ENCODE measurements at places on chromosomes 11 and 22.
A peak's percentile ranks its signal among the peaks of the same experiment; 100 is the strongest.

GRCh38 chr22:44430716-44431115 is 67.3 kb downstream of the RTL6 start:
- DNase-seq: no peak

DNA sequence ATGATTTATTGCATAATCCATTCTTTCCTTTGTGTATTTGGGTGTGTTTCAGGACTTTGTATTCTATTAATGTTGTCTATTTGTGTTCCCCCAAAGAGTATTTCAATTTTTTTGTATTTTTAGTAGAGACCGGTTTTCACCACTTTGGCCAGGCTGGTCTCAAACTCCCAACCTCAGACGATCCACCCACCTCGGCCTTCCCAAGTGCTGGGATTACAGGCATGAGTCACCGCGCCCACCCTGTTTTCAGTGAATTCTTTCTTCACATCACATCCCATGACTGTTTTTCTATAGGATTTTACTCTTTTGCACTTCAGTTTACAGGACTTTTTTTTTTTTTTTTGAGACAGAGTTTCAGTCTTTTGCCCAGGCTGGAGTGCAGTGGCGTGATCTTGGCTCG is 46.3 kb downstream of the RBX1 start:
- no peak for DNase-seq

GRCh38 chr11:29755474-29755873 is 261.4 kb downstream of the KCNA4 start:
- no peak for DNase-seq

GRCh38 chr11:73296501-73297230 is 11.4 kb upstream of the ARHGEF17 start:
- no peak for DNase-seq

DNA sequence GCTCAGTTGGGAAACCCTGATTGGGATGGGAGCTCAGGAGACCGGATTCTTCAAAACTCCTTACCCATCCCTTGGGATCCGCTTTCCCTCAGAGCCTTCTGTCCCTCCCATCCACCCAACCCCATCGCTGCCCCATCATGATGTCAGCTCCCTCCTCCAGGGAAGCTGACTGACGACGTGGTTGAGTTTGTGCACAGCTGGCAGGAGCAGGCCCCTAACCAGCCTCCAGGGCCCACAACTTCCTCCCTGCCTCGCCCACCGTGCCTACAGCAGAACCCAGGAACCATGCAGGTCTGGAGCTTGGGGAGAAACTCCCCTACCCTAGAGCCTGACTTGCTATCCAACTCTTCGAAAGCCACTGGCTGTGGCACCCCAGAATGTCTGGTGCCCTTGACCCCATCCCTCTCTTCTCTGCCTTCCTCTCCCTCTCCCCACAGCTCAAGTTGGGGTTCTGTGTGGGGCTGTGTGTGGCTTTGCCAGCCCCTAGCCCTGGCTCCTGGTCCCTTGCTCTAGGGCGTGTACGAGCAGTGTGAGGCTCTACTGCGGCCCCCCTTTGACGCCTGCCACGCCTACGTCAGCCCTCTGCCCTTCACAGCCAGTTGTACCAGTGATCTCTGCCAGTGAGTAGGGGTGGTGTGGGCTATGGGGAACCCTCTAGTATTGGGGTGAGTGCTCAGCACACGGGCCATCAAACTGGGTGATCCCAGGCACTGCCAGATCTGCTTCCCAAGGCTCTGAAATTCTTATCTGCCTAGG is 11.1 kb downstream of the OTOG start:
- DNase-seq: no peak

- peak; percentile 78 for DNase-seq
Observed at GRCh38 chr22:49838771-49839717, 11.4 kb upstream of the BRD1 start.

DNA sequence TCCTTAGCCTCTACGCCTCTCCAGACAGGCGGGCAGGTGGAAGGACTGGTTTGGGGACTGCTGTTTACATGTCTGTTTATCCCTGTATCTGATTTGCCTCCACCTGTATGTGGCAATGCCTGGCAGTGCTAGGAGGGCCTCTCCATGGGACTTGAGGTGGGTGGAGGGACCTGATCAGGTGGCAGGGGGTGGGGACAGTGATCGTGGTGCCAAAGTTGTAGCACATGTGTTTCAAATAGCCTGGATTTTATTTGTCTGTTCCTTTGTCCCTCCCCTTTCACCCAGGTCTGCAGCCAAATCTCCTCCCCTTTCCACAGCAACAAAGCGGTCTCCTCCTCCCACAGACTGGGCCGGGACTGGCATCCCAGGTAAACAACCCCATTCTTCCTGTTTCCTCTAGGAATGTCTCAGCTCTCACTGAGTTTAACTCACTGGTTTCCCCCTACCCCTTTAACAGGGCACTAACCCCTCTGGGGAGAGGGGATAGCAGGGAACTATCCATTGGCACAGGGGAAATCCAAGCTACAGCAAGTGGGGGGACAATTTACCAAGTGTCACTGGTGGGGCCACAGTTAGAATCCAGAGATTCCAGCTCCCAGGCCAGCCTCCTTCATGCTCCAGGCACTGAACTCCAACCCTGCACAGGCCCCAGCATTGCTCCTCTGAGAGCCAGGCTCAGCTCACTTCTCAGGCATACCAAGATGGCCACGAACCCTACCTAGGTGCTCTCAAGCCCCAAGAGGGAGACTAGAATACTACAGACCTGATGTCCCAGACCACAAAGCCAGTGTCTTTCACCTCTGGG is 22.9 kb upstream of the TLCD5 start:
- DNase-seq: no peak

DNA sequence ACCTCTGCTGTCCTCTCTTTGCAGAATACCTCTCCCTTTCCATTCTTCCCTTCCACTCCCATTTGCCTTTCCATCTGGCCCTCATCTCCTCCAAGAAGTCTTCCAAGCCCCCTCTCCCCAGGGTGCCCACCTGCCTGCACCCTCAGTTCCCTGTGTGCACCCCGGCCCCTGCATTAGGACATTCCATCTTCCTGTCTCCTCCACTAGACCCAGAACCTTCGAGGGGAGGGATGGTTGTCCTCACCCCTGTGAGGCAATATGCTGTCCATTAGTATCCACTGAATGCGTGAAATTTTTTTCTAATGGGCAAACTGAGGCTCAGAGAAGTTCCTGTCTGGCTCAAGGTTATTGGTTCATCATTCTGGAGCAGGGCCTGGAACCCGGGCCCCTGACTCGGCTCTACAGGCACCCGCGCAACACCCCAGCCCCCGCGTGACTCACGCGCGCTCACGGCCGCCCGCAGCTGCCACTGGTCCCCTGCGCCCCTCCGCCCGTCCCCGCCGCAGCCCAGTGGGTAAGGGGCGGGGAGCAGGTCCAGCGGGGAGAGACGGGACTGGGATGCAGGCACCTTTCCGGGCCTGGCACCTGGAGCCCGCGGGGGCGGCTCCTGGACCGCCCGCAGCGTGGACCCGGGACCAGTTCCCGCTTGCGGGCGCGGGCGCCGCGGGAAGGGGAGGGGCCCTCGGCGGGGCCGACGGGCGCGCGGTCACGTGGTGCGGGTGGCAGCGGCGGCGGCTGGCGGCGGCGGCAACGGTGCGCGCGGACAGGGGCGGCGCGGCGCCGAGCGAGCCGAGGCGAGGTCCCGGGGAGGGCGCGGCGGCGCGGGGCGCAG is 7.0 kb downstream of the SEPTIN3 start:
- peak; percentile 36 for DNase-seq

DNA sequence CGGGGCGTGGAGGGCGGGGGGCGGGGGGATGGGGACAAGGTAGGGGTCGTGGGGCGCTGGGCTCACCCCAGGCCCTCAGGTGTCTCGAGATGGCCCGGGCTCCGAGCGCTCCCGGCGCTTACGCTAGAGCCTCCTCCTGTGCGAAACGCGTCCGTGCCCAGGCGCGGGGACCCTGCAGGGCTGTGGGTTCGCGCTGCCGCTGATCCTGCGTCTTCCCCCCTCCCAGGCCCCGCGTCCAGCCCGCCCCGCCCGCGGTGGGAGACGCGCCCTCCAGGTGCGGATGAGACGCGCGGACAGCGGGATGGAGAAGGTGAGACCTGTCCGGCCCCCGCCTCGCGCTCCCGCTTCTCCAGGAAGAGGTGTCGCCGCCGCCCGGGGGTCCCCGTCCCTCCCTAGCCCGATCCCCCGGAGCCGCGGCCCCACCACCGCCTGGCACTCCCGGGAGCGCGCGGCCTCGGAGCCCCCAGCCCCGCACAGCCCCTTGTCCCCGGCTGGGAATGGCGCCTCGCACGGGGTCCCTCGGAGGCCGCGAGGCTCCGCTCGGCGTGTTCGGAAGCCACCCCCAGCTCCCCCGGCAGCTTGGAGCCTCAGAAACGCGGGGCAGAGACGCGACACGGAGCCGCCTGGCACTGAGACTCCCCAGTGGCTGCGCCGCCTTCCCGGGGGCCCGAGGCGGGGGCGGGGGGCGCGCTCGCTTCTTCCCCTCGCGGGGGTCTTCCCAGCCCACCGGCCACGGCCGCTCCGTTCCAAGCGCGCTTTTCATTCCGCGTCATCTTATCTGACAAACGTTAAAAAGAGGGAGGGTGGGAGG is 27.6 kb upstream of the TOLLIP start:
- DNase-seq: no peak

DNA sequence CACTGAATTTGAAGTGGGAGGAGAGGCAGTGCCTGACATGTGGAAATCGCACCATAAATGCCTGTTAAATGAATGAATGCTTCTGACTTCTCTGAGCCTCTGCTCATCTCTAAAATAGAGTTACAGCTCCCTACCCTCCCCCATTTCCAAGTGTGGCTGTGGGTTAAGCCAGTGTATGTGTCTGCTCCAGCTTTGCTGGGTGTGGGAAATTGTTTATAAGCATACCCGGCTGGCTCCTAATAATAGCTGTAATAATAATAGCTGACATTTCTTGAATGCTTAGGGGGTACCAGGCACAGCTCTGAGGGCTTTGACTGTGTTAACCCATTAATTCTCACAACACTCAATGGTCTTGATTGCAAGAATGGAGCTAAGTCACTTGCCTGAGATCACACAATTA is 7.0 kb upstream of the FCHSD2 start:
- DNase-seq: no peak

GRCh38 chr11:20933958-20934357 is 264.6 kb downstream of the NELL1 start:
- DNase-seq: no peak

GRCh38 chr11:119643212-119643875 is 85.7 kb downstream of the NECTIN1 start:
- no peak for DNase-seq

GRCh38 chr22:24594569-24595120 is 1.8 kb upstream of the LRRC75B start:
- no peak for DNase-seq

- no peak for DNase-seq
Observed at GRCh38 chr11:114847306-114847975, 169.1 kb downstream of the NXPE2 start.

- no peak for DNase-seq
Observed at GRCh38 chr11:78432956-78433355, 15.3 kb upstream of the GAB2 start.

DNA sequence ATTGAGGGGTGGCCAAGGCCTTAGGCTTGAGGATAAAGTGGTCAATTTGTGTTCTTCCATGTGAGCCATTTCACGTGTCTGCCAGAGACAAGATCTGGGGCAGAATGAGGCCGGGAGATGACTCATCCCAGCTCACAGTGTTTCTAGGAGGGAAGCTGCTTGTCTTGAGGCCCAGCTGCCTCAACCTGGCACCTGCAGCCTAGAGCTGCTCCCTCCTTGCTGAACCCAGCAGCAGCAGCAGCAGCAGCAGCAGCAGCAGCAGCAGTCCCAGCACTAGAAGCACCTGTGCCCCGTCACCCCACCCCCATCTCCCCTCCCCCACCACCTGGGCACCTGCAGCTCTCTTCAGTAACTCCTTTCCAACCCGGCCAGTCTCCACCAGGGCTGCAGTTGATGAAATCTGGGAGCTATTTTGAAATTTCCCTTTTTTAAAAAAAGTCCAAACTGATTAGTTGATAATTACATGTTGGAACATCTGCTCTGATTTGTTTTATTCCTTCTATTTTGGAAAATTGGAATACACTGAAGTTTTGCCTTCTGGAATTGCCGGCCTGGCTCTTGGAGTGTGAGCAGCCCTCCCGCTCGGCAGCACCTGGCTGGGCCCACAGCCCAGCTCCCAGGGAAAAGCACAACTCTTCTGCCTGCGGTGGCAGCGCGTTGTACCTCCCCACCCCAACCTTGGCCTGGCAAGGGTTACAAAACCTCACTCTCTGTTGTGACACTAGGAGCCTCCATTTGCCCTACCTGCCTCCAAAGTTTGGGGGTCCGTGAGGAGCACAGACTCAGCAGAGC is 143.5 kb downstream of the NXPE2 start:
- DNase-seq: no peak

- DNase-seq: no peak
Observed at GRCh38 chr22:40008726-40009291, 14.1 kb downstream of the FAM83F start.

- no peak for DNase-seq
Observed at GRCh38 chr11:69985641-69986439, 92.3 kb upstream of the ANO1 start.

DNA sequence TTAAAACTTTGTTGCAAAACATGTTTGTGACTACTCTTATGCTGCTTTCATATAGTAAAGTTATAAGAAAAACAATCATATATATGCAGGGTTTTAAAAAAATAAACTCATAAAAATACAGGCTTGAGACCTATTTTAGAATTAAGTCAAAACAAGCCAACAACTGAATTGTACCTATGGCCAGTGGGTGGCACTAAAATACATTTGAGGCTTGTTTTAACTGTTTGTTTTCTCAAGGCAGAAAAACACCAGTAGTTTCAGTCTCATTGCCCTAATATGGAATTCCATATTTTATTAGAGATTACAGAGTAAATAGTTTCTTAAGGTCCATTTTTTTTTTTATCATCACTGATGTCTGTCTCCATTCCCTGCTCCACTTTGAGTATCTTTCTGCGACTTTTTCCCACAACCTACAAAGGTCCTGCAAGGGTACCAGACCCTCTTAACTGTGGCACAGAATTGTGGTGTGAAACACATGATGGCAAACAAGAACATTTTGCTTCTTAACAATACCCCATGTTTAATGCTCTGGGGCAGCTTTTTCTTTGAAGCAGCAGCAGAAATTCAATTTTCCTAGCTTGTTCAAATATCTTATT is 8.5 kb upstream of the CCDC89 start:
- DNase-seq: no peak

- DNase-seq: no peak
Observed at GRCh38 chr11:104370478-104370877, 206.5 kb upstream of the PDGFD start.

DNA sequence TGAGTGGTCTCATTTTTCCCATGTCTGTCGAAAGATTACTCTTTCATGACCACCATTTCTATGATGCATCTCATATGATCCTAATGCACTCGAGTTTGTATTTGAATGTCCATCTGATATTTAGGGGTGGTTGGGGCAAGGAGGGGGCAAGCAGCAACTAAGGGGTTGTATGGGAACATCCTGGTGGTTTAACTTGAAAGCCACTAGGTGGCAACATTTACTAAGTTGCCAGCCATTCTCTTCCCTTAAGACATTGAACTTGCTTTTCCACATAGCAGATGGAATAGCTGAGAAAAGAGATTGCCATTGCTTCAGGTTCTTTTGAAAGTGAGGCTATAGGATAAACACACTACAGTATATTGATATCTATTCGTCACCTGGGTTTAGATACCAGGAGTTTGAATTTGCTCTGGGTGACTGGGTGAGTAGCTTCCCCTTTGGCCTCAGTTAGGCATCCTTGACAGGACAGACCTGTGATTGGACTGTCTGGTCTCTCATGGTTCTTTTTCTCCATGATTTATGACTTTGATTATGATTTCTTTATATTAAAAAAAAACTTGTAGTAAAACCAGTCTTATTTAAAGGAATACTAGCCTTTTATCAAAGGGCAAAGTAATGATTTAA is 32.4 kb downstream of the NF2 start:
- no peak for DNase-seq

Measured in stimulated activated CD4-positive, alpha-beta T cell treated with anti-CD3 and anti-CD28 coated beads, Interleukin-1b, Interleukin-23, amount 100 ng/mL, for 24 hours (primary cell).